ENCODE measurements at places on chromosomes 11 and 22. TPM values are rescaled to one million over a fixed set of nuclear protein-coding genes. Genes with fewer than 3 reads are reported as not detected.
A peak's percentile ranks its signal among the peaks of the same experiment; 100 is the strongest.

GRCh38 chr22:28952857-28953256, 69.5 kb downstream of the ZNRF3 start:
- H3K27me3 ChIP-seq, result no peaks in the 10 kb centered on the region
- H3K36me3 ChIP-seq, result peaks cover 3% of the 10 kb centered on the region
- H3K27ac ChIP-seq, result peak overlapping the region; percentile 0
- DNase-seq, result no peak
- no peak overlapping the region for H3K4me3 ChIP-seq
- H3K4me1 ChIP-seq, result peaks cover 3% of the 10 kb centered on the region

- H3K27me3 ChIP-seq, result peaks cover 15% of the 10 kb centered on the region
- H3K27ac ChIP-seq, result no peak overlapping the region
- H3K4me3 ChIP-seq, result no peak overlapping the region
Measured at GRCh38 chr11:75249704-75250103, 9.1 kb downstream of the TPBGL start.

The TBX1 gene
- not detected for total RNA-seq

DNA sequence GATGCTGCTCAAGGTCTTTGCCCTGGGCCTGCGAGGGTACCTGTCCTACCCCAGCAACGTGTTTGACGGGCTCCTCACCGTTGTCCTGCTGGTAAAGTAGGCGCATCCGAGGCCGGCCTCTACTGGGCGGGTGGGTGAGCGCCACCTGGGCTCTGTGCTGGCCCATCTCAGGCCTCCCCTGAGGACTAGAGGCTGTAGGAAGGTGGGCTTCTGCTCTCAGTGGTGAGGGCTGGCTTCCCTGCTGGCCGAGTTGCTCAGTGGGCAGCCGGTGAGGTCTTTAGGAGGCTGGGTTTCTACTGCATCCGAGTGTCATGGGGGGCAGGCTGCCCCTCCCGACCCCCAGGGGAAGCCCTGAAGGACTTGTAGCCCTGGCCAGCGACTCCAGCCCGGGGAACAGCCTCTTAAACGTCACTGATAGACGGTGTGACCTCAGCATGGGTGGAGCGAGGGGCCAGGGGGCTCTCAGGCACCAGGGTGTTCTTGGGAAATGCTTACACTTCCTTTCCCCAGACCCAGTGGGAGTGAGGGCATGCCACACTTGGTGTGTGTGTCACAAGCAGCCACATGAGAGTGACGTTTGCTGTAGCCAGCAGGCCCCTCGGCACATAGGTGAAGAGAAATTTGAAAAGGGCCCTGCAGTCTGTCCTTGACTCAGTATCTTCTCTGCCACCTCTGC, 30.3 kb downstream of the TPCN2 start:
- no peaks in the 10 kb centered on the region for H3K27me3 ChIP-seq
- DNase-seq, result no peak
- peaks cover 33% of the 10 kb centered on the region for H3K36me3 ChIP-seq
- peaks cover under 1% of the 10 kb centered on the region for H3K4me1 ChIP-seq
- H3K27ac ChIP-seq, result no peak overlapping the region

DNA sequence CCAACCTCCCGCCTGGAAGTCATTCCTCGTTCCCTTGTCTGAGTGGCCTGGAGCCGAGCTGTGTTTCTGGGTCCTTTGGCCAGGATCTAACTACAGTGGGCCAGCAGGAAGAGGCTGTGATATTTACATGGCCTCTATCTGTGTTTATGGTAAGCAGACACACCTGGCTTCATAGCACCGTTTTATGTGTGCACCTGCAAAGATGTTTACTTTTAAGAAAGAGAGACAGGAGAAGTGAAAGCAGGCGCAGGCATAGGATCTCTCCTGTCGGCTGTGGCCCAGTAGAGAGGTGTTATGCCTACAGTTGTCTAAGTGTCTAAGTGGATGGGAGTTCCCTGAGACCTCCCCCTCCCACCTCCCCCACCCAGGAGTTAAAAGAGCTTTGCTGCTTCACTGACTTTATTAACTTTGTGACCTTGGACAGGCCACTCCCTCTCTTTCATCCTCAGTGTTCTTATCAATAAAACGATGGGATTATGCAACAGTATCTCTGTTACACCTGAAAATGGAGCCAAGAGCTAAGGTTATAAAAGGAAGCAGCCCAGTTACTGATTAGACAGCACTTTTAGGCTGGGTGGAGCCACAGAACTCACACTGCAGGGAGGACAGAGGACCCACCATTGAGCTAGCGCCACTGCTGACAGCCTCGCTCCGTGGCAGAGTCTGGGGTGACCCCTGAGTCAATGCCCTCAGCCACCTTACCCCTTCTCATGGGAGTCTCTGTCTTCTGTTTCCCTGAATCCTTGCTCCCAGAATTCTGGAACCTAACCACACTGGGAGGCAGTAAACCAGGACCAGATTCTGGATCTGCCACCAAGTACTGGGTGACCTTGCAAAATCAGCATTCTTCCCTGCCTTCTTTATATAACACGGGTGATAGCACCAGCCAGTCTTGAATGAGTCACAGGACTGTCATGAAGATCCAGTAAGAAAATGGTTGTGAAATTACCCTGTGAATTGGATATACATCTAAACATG, 22.0 kb downstream of the ST14 start:
- H3K27me3 ChIP-seq, result no peaks in the 10 kb centered on the region

- H3K4me1 ChIP-seq, result no peaks in the 10 kb centered on the region
- no peak for DNase-seq
Measured at GRCh38 chr11:30543066-30543465, 43.1 kb downstream of the MPPED2 start.

DNA sequence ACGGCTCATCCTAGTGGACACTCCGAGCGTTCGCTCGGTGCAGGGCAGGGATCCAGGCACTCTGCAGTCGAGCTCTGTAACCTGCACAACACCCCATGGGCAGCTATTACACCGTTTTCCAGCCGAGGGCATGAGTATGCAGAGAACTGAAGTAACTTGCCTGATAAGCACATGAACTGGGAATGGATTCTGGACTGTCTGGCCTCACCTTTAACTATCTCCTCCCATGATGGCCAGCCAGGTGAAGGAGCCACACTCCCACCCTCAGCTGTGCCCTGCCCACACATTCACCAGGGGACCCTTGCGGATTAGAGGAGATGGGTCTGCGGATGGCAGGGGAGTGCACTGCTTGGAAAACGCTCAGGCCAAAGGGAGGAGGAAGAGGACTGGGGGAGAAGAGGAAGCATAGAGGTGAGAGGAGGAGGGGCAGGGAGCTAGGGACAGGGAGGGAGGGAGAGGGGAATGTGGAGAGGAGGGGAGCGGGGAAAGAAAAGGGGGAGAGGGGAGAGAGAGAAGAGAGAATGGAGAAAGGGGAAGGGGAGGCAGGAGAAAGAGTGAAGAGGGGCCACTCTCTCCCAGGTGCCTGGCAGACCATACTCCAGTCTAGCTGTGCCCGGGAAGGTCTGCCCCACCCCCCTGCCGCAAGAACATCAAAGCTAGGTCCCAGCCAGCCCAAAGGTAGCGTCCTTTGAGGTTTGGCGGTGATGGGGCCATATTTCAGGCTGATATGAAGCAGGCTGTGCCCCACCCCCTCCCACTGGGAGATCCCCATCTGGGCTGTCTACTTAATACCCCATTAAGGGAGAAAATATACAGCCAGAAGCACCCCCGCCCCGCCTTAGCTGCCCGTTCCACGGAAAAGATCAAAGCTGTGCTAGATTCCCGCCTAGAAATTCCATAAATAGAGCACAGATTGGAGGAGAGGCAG, 33.2 kb upstream of the TCF20 start:
- H3K36me3 ChIP-seq, result no peaks in the 10 kb centered on the region
- no peaks in the 10 kb centered on the region for H3K27me3 ChIP-seq
- no peak overlapping the region for H3K4me3 ChIP-seq

DNA sequence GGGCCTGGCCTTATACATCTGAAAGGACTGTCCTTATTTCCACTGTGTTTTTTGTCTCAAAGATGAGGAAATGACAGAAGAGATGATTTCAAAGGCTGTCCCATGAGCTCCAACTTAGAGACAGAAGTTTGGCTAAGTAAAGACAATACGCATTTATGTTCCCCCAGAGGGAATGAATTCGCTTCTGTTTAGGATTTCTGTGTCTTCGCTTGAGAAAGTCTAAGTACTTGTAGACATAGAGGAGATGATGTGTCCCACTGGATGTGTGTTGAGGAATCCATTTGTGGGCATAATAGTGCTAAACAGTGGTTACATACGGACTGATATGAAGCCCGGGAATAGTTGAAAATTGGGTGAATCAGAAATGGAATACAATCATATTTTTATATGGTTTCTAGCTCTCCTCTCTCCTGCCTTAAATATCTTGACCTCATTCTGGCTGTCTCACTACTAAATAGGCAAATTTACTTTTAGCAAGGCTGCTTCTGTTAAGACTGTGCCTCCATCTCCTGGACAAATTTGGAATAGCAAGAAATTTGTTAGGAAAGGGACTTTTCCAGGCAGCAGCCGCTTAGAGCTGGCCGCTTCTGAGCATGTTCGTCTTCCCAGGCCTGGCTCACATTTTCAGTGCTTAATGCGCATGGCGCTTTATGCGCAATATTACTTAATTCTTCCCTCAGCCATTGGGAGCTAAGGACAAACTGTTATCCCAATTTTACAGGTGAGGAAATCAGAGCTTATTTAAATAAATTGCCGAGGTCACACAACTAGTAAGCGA, 1.9 kb upstream of the PEX26 start:
- H3K36me3 ChIP-seq, result peaks cover 16% of the 10 kb centered on the region
- H3K4me1 ChIP-seq, result peaks cover 6% of the 10 kb centered on the region
- no peak overlapping the region for H3K4me3 ChIP-seq
- no peak overlapping the region for H3K27ac ChIP-seq

DNA sequence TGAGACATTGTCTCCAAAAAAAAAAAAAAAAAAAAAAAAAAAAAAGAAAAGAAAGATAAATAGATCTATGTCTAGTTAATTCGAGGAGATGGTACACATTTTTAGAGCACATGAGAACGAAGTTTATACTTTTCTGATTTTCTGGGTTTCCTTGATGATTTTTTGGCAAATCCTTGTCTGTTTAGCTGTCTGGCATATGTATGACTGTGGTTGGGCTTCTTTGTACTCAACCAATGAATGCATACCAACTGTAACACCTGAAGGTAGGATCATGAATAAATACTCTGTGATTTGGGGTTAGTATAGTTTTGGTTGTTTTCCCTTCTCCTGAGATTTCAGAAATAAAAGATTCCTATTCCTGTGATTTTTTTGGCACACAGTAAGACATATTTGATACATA, 63.1 kb downstream of the ARHGEF12 start:
- H3K36me3 ChIP-seq, result no peaks in the 10 kb centered on the region
- H3K27ac ChIP-seq, result no peak overlapping the region
- no peak for DNase-seq
- H3K4me3 ChIP-seq, result no peak overlapping the region
- H3K4me1 ChIP-seq, result peaks cover 5% of the 10 kb centered on the region

The ALG9 gene
- total RNA-seq, result 25.6 TPM

The VSIG10L2 gene
- not detected for total RNA-seq

DNA sequence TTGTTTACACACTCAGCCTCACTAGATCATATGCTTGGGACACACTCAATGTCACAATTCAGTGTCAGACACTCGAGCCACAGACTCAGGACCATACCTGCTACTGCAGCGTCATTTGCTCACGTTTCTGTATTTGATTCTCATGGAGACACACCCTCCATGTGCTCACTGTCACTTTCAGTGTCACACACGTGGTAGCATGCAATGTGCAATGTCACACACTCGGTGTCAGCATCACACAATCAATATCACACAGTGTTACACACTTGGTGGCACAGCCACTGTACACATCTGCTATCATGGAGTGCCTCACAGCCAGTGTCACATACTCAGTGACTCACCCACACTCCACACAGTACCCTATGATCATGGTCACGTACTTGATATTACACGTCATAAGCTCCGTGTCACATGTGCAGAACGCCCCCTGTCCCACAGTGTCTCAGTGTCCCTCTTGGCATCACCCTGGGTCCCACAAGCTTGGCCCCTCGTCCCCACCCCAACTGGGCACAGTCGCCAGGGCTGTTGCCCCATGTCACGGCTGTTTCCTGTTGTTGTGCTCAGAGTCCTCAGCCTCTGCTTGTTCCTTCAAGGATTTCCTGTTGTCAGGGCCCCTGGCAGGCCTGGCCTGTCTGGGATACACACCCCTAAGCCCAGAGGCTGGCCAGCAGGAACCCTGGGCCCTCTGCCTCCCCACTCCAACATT, 49.6 kb downstream of the PDE2A start:
- H3K36me3 ChIP-seq, result no peaks in the 10 kb centered on the region
- no peak overlapping the region for H3K27ac ChIP-seq
- no peaks in the 10 kb centered on the region for H3K4me1 ChIP-seq

DNA sequence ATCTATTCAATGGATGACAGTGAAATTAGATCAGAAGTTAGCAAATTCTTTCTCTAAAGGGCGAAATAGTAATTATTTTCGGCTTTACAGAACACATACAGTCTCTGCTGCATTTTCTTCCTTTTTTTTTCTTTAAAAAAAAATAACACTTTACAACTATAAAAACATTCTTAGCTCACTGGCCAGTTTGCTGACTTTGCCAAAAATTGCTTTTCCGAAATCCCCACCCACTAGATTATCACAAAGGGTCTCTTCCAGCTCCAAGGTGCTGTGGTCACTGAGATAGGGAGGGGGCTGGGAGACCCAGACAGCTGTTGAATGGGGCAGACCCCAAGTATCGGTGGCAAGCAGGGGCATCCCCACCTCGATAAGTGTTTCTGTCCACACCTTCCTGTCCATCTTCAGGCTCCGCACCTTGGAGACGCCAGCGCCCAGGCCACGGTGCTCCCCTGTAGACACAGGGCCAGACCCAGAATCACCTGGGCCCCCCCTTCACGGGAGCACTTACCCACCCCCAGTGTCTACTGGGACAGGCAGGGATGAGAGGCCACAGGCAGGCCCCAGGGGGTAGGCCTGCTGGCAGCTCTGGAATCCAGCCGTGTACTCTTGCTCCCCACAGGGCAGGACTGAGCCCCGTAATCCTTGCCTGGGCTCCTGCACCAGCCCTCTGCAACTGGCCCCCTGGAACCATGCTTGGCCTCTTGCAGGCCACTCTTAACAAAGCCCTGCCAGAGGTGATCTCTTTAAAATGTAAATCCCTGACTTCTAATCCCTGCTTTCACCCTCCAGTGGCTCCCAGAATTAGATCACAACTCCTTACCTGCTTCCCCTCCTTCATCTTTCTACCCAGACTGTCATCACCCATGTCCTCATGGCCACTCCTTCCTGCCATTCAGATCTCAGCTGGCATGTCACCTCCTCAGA, 31.5 kb upstream of the PDE2A start:
- H3K4me3 ChIP-seq, result no peak overlapping the region
- peaks cover 3% of the 10 kb centered on the region for H3K4me1 ChIP-seq
- H3K36me3 ChIP-seq, result peaks cover 38% of the 10 kb centered on the region

DNA sequence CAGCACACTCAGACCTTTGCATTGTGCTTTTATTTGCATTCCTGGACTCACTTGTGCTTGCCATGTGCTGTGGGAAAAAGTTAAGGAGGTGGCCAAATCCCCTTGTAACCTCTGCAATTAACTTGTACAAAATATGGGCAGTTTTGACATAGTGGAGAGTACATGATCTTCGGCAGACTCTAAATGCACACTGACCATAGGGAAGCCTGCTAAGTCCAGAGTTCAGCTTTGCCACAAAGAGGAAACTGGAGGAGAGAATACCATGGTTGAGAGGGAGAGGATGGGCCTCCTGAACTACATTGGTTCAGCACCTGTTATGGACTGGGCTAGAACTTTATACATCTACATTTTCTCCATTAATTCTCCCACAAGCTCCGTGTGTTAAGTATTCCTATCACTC, 37.6 kb upstream of the CEP295 start:
- no peak for DNase-seq
- H3K4me1 ChIP-seq, result peaks cover 12% of the 10 kb centered on the region
- H3K27ac ChIP-seq, result no peak overlapping the region
- H3K36me3 ChIP-seq, result no peaks in the 10 kb centered on the region
- peaks cover 30% of the 10 kb centered on the region for H3K27me3 ChIP-seq

GRCh38 chr11:16690086-16690485, 48.4 kb upstream of the C11orf58 start:
- no peak overlapping the region for H3K4me3 ChIP-seq
- H3K27me3 ChIP-seq, result no peaks in the 10 kb centered on the region
- H3K27ac ChIP-seq, result no peak overlapping the region
- H3K4me1 ChIP-seq, result peaks cover 4% of the 10 kb centered on the region
- no peaks in the 10 kb centered on the region for H3K36me3 ChIP-seq
- DNase-seq, result no peak
